ENCODE measurements at places on chromosomes 1 and 21.

- DNase-seq, result no peak
Observed at GRCh38 chr1:29121516-29121935, 2.2 kb downstream of the TMEM200B start.

GRCh38 chr1:8631163-8631562 is 186.3 kb downstream of the RERE start:
- no peak for DNase-seq

DNA sequence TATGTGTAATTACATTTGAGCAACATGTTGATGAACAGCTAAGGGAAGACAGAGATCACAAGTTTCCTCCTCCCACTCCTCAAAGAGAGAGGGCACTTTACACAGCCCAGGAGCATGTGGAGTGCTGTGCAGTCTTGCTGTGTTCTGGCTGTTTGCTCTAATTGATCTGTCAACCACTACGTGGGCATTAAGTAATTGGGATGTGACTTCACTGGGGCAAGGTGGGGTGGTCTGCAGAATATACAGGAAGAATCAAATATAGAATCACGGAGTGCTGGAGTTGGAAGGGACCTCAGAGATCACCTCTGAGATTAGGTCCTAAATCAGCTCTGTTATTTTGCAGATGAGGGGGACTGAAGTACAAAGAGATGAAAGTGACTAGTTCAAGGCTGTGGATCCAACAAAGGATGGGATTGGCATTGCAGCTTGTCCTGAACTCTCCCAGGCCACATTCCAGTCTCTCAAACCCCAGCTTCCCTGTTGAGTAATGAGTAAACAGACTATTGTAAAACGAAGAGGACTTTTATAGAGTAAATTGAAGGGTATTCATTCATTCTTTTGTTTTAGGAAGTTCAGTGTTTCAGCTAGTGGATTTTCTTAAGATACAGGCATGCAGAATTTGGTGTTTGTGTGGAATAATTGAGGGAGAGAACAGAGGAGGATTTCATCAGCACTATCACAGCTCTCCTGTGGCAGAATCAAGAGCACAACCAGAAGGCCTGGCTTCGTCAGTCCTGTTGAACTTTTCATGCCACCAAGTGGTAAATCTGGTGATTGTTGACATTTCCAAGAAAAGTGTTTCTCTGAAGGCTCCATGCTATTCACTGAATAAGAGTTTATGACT is 22.4 kb downstream of the NOS1AP start:
- DNase-seq, result no peak

DNA sequence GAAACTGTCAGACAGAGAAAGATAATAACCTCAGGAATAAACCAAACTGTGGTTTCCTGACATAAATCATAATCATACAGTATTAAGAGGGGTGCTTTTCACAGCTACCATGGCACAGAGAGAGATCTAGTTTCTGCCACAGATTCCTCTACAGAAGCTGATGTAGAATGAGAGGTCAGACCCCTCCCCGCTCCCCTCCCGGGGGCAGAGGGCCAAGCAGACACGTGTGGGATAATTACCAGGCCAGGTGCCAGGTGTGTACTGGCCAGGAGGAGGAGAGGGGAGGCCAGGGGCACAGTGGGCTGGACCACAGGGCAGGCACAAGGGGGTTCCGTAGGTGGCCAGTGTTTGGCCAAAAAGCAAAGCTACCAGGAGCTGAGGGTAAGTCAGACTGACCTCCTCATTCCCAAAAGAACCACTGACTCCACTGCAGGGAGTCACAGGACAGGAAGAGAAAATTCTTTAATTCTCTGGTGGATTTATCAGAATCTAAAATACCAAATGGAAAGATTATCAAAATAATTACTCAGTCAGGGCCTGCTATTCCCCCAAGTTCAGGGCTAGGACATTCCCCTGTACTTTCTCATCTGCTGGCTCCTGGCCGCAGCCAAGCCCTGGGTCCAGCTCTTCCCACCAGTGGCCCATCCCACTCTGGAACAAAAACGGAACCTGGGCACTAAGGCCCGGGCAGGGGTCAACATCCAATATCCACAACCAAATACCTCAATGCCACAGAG is 30.0 kb downstream of the C2CD2 start:
- DNase-seq, result no peak

DNA sequence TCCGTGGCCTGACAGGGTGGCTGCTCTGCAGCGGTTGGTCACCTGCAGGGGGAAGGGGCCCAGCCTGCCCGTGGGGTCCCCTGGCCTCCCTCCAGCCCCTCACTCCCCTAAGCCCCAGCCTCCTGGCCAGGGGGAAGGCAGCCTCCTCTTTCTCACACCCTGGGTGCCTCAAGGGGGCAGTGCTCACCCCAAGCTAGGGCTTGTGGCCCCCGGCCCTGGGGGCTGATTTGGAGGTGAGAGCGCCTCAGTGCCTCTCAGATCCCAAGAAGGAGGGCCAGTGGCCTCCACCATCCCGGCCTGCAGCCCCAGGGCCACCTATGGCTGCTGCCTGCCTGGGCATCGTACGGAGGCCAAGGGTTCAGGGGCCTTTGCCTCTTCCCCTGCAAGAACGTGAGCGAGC is 66.4 kb upstream of the TTC34 start:
- no peak for DNase-seq

DNA sequence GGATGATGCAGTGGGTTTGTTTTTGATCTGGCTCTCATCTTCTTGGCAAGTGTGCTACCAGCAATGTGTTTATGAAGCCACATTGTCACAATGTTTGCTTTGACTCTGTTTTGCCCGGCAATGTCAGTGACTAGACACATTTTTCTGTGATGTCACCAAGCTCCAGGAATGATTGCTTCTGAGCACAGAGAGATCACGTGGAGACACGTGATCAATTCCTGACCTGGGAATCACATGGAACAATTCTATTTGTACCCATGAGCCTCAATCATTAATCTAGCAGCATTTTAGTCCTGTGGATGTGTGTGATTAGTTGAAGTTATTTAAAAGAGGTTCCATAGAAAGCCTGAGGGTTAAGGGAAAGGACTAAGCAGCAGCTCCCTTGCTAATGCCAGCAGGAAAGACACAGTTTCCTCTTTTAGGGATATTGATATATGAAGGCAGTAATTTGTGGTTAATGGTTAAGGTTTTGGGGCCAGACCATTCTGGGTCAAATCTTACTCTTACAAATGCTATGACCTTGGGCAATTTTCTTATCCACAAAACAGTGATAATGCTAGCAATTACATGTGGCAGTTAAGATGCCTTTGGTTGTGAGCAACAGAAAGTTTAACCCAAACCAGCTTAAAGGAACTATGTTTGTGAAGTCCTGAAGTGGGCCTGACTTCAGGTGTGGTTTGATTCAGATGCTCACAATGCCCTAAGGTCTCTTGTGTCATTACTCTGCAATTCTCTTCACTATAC is 59.0 kb downstream of the FASLG start:
- DNase-seq, result peak; percentile 12

DNA sequence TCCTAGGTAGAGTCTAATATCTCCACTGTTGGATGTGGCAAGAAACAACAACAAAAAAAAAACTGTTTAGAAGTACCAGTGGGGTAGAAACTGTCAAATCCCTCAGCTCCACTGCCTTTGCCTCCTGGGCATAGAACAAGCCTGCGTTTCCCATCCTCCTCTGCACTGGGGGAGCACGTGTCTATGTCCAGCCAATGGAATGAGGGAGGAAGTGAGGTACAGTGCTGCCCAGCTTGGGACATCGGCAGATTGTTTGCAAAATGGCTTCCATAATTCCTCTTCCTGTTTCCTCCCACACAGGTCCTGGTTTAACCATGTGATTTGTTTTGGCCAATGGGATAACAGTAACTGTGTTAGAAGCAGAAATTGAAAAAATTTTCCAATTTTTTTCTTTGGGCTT is 39.1 kb downstream of the PSMG1 start:
- no peak for DNase-seq

DNA sequence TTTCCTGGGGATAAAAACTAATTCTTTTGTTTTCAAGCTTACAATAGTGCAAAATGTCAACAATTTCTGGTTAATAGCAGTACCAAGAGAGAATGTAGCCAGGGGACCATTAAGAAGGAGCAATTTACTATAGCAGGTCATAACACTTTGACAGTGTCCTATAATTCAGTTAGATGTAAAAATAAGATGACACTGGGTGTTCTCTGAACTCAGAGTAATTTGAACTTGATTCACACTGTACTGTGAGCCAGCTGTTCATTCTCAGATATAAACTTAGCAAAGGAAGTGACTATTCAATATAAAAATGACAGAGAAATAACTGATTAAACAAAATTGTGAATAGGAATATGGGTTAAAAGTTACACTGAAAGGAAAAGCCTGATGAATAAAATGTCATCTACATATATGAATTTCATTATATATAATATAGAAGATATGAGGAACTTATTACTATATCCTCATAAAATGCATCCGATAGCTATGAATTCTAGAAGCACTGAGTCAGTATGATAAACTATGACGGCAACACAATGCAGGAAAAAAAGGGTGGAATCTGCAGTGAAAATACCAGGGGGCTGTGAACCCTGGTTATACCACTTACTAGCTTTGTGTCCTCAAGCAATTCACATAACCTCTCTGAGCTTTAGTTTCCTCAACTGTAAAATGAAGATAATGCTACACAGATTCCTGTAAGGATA is 135.9 kb downstream of the ACBD6 start:
- no peak for DNase-seq

GRCh38 chr21:16455526-16455925 is 725.7 kb downstream of the USP25 start:
- no peak for DNase-seq

DNA sequence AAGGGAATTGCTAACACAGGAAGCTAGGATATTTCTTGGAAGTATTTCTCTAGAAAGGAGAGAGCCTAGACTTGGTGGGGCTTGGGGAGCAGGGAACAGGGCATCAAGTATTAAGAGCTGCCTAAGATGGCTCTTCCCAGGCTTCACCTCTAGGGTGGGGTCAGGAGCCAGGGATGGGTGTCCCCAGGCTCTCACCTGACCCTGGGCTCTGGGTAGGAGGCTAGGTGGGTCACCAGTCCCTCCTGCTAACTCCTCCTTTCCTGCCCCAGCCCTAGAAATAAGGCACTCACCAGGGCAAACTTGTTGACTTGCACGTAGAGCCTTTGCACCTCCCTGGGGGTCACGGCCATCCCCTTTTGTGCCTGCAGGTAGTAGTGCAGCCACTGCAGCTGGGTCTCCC is 15.0 kb downstream of the ETNK2 start:
- DNase-seq, result no peak

DNA sequence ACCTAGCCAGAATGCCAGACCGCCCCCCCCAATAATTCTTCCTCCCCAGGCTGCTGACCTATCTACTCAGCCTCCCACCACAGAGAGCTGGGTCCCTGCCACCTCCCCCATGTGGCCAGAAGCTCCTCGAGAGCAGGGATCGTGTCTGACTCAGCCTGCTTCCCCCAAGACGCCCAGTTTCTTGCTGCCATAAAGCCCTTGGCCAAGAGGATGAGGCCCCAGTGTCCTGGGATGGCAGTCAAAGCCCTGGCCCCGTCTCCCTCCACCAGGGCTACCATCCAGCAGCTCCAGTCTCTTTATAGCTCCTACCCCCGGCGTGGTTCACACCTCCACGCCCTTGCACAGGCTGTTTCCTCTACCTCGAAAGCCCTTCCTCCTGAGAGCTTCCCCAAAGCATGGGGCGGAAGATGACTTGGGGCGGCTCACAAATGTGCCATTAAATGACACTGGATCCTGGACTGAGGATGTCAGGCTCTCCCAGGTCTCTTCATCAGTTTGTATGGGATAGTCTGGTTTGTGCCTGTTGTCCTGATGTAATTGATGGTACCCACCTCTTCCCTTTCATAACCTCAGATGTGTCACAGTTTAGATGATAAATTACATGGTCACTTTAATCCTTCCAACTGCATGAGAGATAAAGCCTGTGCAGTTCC is 13.2 kb downstream of the ADGRB2 start:
- DNase-seq, result no peak

- no peak for DNase-seq
Observed at GRCh38 chr1:196027127-196027526, 581.1 kb downstream of the KCNT2 start.

DNA sequence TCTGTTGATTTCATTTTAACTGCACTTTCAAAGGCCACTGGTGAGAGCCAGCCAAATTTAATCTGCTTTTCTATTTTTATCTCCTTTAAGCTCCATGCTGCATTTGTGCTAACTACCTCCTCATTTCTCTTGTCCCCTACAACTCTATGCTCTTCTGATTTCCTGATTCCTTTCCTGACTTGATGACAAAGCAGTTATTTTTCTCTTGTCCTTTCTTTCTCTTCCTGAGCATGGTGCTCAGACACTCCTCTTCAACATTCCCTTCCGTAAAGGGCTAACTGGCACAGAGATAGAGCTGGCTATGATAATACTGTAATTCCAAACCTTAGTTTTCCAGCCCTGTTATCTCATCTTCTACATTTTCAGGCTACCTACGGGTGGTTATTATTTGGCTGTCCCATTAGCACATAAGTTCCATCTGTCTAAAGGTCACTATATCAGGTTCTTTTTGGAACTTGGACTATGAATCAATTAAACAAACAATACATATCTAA is 6.8 kb upstream of the BCAS2 start:
- DNase-seq, result no peak

DNA sequence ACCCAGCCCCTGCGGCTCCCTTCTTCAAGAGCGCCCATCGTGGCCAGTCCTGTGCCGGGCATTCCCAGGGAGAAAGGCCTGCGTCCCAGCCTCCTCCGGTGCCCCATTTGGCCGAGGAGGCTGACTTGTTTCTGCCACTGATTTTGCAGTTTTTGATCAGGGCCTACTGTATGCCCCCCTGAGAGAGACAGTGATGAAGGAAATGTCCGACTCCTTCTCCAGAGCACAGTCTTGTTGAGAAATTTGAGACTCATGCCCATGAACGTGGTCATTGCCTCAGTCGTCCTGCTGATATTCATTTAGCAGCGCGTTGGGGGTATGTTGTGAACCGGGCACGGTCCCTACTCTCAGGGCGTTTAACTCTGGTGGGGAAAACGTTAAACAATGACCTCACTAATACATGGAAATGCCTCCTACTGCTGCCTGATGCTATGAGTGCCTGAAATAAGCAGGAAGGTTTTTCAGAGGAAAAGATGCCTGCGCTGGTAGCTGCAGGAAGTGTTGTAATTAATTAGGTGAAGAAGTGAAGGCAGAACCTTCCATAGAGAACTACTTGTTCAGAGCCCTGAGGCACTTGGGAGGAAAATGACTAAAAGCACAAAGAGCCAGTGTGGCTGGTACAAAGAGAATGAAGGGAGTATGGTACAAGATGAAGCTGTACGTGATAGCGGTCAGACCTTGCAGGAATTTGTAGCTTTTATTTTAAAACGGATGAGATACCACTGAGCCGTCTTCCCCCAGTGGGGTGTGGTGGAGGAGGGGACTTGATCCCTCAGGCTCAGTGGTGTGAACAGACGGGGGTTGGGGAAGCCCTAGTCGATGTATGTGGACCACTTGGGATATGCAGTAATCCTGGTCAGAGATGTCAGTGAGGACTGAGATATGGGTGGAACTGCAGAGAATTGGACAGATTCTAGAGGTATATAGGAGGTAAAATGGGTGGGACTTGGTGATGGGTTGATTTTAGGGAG is 730 bp downstream of the ZCCHC17 start:
- no peak for DNase-seq

DNA sequence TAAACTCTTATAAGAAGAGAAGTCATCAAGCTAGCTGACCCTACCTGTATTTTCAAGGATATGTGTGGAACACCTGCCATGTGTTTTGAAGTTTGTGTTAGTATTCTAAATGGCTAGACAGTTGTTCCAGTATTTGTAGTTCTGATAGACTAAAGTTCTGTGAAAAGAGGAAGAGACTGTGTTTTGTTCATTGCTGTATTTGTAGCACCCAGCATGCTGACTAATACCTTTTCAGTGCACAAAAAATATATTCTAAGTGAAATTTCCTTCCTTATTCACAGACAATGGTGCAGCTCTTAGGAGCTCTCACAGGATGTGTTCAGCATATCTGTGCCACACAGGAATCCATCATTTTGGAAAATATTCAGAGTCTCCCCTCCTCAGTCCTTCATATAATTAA is 8.2 kb upstream of the METTL18 start:
- DNase-seq, result no peak

GRCh38 chr1:56139836-56140235 is 439.5 kb downstream of the PLPP3 start:
- no peak for DNase-seq

All from NCI-H510A (cell line).